ENCODE measurements at places on chromosomes 1 and 21. TPM values are rescaled to one million over a fixed set of nuclear protein-coding genes. Genes with fewer than 3 reads are reported as not detected.

- no peak for DNase-seq
These were observed 274.5 kb downstream of the TM2D1 start for GRCh38 chr1:61450454-61450853.

GRCh38 chr1:219917851-219918466, 10.4 kb downstream of the SLC30A10 start:
- no peak for DNase-seq

The DISP3 gene
- 4.3 TPM for polyA plus RNA-seq

- DNase-seq: peak; percentile 51
These were observed 6.0 kb upstream of the UBL4B start for GRCh38 chr1:110106013-110106941.

GRCh38 chr1:64396817-64397216, 73.1 kb upstream of the CACHD1 start:
- DNase-seq: peak; percentile 34

DNA sequence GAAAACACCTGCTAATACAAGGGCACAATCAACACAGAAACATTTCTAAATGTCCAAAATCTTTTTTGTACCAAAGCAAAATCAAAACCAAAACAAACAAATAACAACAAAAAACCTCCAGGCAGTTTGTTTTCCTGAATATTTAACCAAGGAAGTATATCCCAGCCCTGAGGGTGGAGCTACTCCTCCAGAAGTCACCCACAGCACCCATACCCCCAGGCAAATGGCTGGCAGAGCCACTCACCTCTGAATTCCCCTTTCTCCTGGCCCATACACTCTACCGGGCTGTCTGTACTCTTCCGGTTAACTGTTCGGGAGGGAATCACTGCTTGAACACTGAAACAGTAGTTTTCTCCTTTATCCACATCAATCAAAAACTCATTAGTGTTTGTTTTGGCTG, 9.5 kb downstream of the F3 start:
- DNase-seq: no peak

- DNase-seq: no peak
These were observed 26.4 kb downstream of the SHISAL2A start for GRCh38 chr1:52659356-52659755.

- no peak for DNase-seq
These were observed 96.6 kb downstream of the RIPK4 start for GRCh38 chr21:41670056-41670805.

- DNase-seq: no peak
These were observed 274.9 kb downstream of the RRAGC start for GRCh38 chr1:38584448-38585355.

- DNase-seq: no peak
These were observed 82.0 kb downstream of the MAP3K7CL start for GRCh38 chr21:29212446-29212845.

DNA sequence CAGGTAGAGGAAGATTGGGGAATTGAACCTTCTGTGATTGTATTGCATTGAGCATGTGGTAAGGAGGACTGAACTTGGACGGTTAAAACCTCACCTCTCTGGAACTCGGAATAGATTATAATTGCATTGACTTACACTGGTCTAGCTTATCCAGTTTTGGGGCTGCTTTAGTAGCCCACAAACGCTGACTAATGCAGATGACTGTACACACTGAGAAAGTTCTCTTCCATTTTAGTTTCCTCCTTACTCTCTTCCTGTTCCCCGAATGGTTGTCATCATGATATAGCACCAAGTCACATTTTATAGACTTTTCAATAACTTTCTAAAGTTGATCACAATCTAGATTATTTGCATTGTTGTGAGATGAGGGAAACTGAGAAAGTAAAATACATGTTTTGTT, 78.2 kb downstream of the NFIA start:
- DNase-seq: no peak

DNA sequence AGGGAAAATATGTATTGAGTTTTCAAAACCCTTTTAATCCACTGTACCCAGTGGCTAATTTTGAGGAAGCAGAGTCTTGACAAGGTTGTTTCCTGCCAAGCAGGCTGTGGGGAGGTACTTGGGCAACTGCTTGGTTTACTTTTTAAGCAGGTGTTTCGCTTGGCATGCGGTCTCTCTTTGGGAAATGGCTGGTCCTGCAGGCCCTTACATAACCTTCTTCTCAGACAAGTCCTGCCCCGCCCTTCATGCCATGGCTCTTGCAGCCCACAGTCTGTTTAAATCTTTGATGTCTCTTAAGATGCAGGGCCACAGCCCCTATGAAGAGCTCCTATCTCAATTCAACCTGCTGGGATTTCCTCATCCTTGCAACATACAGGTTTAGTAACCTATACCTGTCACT, 36.0 kb upstream of the ABCD3 start:
- no peak for DNase-seq

GRCh38 chr1:64304823-64305222, 101.4 kb downstream of the UBE2U start:
- no peak for DNase-seq

DNA sequence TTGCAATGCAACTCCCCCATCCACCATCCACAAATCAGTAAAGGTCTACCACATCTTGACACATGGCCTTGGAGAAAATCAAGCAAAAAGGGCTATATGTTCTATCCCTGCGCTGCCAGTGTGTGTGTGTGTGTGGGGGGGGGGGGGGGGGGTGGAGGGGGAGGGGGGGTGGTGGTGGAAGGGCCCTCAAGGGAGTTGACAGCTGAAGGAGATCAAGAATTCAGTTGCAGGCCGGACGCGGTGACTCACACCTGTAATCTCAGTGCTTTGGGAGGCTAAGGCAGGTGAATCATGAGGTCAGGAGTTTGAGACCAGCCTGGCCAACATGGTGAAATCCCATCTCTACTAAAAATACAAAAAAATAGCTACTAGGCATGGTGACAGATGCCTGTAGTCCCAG, 37.6 kb upstream of the CLIC4 start:
- no peak for DNase-seq

- DNase-seq: peak; percentile 77
These were observed 1.2 kb downstream of the S100A10 start for GRCh38 chr1:151992303-151993083.

The GPA33 gene
- polyA plus RNA-seq: 0.74 TPM
